Left kidney (tissue), 8 donors: ENCODE measurements at places on chromosomes 6 and 20. TPM values are rescaled to one million over a fixed set of nuclear protein-coding genes. Genes with fewer than 3 reads are reported as not detected.

The AK9 gene
- polyA plus RNA-seq: 17.9 TPM

The C20orf204 gene
- 0.95 TPM for polyA plus RNA-seq

The XKR7 gene
- polyA plus RNA-seq: 0.35 TPM

The DNMT3B gene
- polyA plus RNA-seq: 10.1 TPM

GRCh38 chr6:112639391-112639831 lies 292.3 kb downstream of the RFPL4B start:
- DNase-seq: no peak

DNA sequence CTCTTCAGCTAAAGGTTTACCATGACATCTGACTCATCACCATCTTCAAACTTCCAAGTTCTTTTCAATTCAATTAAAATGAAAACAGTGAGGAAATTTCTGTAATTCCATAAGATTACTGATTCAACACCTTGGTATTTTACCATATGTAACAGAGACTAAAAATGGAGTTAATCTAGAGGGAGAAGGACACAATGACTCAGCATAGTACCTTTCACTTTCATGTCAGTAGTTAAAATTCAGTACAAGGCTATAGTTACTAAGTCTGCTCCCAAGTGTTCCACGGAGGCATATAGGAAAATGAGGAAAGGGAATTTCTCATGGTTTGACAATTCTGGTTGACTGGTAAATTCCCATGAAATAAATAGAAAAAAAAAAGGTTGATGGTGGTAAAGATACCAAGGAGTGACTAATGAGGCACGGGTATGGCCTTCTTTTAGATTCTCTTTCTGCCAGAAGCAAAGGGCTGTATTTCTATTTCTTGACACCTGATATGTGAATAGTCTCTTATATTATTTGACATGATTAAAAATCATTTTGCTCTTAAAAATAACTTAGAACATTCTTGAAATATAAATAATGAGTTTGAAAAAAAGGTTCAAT lies 526.7 kb upstream of the ADGRB3 start:
- DNase-seq: no peak

- DNase-seq: no peak
Observed at GRCh38 chr6:110529355-110529754, 52.9 kb upstream of the SLC22A16 start.

DNA sequence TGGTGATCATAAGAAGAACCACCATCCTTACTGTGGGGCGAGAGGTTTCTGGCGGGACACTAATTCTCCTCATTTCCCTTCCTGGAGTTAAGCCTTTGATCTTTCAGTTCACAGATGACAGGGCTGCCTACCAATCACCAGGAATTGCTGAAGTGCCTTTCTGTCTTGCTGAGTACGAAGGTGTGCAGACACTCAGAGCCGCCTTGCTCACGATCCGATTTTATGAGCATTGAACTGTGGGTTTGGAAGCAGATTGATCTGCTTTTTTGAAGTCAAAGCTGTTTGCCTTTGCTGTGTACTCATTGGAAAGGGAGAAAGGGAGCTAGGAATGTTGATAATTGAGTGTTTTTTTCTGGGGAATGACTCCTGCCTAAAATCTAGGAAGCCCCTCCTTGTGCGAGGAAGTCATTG lies 129.1 kb upstream of the SALL4 start:
- DNase-seq: no peak

GRCh38 chr6:142827369-142827768 lies 117.6 kb downstream of the HIVEP2 start:
- no peak for DNase-seq

DNA sequence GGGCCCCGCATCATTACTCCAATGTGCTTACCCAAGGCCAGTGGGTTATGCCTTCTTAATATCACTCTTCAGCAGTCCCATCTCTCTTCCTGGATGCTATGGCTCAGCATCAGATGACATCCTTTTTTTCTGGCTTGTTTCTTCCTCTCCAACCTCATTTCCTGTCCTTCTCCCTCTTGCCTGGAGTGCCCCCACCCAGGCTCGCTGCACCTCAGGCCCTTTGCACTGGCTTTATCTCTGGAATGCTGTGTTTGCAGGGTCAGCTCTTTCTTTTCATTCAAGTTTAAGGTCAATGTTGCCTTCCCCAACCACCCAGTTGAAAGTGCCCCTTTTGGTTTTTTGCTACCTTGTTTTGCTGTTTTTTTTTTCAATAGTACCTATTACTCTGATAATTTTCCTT lies 36.7 kb downstream of the CD40 start:
- DNase-seq: no peak

DNA sequence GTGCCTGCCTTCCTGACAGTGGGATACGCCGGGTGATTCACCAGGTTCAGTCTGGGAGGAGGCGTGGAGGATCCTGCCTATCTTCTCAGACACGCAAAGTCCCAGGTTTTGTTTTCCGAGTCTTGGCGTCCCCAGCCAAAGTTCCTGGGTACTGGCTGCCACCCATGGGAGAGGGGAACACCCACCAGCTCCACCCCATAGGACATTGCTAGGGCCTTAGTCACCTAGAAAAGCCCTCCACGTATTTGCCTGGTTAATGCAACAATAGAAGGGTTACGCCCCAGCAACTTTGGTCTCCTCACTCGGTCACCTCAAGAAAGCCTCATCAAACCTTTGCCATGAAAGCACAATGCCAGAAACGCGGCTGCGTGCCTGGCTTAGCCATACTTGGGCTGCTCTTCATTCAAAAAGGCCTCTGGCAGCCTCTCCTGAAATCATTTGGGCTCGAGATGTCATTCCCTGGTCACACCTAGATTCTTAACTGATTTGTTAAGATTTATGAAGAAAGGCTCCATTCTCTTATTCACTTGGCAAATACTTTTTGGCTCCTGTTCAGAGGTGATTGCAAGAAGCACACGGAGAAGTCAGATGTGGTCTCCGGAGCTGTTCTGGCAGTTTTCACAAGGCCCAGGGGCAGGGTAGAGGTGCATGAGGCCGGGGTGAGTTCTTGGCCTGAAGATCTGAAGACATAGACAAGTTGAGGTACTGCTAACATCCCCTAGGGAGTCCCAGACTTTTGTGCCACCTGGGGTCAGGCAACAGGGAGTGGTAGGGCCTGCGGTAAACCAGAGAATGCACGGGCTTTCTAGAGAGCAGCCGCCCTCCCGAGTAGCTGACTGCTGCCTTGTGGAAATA lies 35.5 kb upstream of the ZNF133 start:
- DNase-seq: no peak

- no peak for DNase-seq
Observed at GRCh38 chr20:45049438-45049837, 51.5 kb downstream of the KCNS1 start.

DNA sequence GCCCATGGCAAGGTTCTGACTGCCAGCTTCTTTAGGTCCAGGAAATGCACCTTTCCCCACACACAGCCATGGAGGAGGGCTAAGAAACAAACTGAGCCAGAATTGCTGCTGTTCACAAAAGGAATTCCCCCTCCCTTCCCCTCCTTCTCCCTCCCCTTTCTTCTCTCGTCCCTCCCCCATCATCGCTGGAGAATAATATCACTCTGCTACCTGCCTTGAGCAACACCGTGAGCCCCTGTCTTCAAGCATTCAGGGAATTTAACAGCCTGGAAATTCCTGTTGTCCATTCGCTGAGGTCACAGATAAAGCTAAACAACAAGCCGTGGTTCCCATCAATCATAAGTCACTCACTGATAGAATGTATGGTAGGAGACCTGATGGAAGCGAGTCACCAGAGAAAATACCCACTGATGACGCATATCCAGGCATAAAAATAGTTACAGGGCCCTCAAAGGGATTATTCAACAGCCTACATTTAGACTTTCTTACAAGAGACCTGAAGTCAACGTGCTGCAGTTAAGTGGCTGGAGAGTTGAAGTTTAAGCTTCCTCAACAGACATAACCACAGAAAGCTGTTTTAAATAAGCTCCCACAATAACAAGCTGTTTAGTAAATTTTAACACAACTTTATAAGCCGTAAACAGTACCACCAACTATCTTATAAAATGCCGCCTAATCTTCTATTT lies 59.7 kb downstream of the HIVEP2 start:
- peak; percentile 80 for DNase-seq

DNA sequence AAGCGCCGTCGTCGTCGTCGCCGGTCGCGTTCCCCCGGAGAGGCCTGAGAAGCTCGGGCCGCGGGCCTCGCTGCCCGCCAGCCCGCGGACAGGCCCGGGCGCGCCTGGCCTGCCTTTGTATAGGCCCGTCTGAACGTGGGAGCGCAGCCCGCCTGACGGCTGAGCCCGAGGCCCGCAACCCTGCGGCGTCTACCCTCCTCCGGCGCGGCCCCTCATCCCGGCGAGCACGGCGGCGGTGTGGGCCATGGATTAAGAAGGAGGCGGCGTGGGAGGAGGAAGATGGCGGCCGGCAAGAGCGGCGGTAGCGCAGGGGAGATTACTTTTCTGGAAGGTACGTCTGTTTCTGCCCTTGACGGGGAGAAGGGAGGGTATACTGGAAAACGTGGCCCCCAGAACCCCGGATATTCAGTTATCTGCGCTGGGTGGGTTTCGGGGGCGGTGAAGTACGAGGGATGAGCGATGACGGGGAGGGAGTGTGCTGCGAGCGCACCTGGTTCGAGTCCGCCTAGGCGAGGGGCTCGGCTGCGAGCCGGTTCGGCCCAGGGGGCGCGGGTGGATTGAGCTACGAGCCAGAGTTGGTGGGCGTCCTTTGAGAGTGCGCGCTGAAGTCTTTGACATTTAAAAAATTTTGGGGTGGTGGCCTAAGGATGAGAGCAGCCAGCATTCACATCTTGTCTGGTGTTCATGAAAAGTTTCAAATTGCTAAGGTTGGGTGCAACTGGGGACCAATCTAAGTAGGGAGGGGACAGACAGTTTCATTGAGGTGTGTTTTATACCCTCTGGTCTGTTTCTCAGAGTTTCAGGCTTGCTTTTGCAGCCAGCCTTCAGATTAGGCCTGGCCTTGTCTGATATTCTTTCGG lies 796 bp downstream of the SENP6 start:
- DNase-seq: peak; percentile 50
